HL-60 (cell line): ENCODE measurements at places on chromosomes 4 and X.

DNA sequence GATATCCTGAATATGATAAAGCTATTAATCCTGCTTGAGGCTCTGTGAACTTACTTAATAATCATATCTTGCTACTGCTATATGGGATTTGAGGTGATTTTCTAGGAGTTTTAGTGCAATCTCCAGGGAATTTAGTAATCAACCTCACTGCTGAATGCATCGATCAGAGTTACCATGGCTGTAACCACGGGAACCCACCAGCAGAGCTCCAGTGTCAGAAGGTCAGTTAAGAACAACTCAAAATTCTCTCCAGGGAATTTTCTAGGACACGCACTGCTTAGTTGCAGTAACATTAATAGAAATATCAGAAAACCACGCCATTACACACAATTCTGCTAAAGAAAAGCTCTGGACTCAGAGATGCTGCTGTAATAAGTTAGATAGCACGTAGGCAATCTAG, 1477.2 kb upstream of the TENM3 start:
- DNase-seq: no peak

- DNase-seq: peak; percentile 26
Measured at GRCh38 chrX:107429090-107429489, 20.4 kb upstream of the FRMPD3 start.

- peak; percentile 78 for DNase-seq
Measured at GRCh38 chr4:186628058-186628711, 72.8 kb upstream of the MTNR1A start.

- DNase-seq: no peak
Measured at GRCh38 chr4:79330720-79331119, 4.9 kb upstream of the NAA11 start.

DNA sequence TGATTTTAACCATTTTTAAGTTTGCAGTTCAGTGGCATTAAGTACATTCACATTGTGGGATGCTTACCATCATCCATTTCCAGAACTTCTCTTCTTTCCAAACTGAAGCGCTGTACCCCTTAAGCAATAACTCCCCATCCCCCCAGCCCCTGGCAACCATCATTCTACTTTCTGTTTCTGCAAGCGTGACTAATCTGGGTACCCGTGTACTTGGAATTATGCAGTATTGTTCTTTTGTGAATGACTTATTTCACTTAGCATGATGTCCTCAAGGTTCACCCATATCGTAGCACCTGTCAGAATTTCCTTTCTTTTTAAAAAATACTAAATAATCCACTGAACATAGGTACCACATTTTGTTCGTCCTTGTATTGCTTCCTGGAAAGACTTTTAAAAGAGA, 32.9 kb downstream of the USP9X start:
- no peak for DNase-seq

DNA sequence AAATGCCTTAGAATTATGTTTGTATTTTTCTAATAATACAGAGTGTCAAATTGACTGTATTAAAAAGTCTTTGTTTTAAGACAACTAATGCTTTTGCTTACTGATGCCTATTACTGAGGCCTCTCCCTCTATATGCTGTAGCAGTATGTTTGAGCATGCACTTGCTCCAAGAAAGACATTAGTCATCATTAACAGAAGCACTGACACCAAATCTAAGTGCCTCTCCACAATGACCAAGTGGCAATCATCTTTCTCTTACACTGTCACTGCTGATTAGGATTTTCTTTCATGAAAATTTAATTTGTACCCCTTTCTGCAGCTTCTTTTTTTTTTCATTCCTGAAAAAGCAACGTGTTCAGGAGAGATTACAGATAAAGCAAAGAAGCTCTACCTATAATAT, 11.1 kb upstream of the MAB21L2 start:
- DNase-seq: no peak

DNA sequence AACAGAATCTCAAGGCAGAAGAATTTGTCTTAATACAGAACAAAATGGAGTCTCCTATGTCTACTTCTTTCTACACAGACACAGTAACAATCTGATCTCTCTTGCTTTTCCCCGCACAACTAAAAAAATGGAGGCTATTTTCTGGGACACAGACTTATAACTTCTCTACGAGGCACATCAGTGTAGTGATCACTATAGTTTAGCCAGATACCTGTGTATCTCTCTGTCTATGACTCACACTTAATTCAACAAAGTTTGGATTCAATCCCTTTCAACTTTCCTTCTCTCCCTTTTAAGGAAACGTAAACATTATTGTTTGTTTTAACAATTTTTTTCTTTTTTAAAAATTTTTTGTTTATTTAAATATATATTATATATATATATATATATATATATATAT, 29.4 kb downstream of the APELA start:
- DNase-seq: no peak

DNA sequence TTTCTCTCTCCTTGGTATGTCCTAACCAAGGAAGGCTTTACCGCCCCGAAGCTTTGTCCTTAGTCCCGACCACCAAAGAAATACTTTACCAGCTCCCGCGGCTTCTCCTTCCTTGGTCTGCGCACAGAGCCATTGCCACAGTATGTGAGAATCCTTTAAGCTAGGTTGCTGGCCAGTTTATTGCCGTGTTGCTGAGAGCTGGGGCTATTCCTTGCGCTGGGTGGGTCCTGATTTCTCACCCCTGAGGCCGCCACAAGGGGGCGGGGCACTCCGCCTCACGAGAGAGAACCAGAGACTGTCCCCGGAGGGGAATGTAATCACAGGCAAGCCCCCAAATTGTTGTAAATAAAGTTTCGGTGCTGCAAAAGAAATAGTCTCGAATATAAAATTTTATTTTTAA, 331.0 kb upstream of the PCDH10 start:
- DNase-seq: no peak

GRCh38 chr4:24476282-24476681, 108.1 kb downstream of the DHX15 start:
- no peak for DNase-seq

DNA sequence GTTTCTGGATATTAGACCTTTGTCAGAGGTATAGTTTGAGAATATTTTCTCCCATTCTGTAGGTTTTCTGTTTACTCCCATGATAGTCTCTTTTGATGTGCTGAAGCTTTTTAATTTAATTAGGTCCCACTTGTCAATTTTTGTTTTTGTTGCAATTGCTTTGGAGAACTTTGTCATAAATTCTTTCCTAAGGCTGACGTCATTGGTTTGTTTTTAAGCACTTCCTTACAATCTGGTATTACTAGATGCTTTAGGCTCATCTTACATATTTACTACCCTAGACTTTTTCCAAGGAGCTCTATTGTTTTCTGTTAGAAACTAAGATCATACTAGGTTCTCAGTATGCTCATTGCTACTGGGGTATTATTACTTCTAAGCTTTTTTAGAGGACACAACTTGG, 806.3 kb downstream of the PDHA2 start:
- no peak for DNase-seq

DNA sequence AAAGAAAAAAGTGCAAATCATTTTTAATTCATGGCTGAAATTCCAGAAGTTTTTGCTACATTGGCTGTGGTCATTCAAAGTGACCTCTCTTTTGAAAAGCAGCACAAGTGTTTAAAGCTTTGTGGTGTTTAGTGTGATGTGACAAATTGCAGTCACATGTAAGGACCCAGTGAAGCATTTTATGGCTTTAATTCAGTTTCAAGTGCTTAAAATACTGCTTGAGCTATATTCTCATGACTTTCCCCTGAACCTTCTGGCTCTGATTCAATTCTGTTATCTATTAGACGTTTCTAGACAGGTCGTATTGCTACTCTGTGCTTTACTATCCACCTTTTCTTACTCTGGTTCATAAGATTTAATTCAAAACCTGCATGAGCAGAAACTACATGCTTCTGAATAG, 105.8 kb downstream of the FAT4 start:
- DNase-seq: no peak

DNA sequence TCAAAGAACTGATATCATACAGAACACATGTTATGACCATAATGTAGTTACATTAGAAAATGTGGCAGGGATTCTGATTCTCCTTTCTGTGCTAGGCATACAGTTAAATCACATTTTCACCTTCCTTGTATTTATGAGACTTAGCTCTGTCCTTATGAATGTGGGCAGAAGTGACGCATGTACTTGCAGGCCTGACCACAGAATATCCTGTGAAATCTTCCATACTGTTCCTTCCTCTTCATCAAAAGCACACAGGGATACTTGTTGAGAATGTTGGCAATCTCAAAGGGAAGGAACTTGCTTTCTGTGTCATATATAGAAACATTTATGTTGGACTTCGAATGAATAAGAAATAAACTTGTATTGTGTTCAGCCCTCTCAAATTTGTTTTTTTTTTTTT, 17.2 kb upstream of the MYOZ2 start:
- DNase-seq: no peak
